ENCODE measurements at places on chromosomes 13 and 19.
A peak's percentile ranks its signal among the peaks of the same experiment; 100 is the strongest.

- DNase-seq: no peak
These were observed 2.8 kb upstream of the SPRYD7 start for GRCh38 chr13:49938921-49939320.

- no peak for DNase-seq
These were observed 83.1 kb downstream of the AKAP11 start for GRCh38 chr13:42355092-42355485.

DNA sequence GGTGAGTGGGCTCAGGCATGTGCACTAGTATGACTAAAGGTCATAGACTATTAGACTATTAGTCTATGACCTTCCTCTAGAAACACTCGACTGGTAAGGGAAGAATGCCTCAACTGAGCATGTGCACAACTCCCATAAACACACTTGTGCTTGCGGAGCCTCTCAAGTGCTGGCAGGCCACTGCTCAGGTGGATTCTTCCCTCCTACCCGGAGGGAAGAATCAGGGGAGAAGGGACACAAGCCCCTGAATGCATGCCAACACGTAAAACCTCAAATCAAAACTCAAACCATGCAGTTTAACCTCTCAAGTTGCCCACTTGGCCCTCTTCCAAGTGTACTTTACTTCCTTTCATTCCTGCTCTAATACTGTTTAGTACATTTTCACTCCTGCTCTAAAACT, 287.6 kb upstream of the SGCG start:
- no peak for DNase-seq

DNA sequence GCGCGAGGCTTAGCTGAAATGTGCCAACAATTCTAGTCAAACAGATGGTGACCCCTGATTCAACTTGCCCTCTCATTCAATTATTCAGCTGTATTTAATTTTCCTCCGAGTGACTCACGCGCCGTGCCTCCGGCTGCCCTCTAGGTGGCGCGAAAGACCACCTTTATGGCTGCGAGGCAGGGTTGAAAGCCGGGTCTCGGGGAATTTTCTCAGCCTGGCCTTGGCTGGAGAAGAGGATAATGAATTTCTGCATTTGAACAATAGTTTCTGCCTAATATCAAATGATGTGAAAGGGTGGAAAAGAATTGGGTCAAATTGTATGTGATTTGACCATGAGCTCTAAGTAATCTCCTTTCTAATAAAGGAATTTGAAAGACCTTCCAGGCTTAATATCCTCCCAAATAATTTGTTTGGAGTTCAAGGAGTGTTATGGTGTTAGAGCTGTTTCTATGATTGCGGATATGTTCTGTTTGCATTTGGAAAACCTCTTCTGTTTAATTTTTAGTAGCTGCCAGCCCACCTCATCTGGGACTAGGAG, 310.9 kb downstream of the ZNF536 start:
- DNase-seq: peak; percentile 85

DNA sequence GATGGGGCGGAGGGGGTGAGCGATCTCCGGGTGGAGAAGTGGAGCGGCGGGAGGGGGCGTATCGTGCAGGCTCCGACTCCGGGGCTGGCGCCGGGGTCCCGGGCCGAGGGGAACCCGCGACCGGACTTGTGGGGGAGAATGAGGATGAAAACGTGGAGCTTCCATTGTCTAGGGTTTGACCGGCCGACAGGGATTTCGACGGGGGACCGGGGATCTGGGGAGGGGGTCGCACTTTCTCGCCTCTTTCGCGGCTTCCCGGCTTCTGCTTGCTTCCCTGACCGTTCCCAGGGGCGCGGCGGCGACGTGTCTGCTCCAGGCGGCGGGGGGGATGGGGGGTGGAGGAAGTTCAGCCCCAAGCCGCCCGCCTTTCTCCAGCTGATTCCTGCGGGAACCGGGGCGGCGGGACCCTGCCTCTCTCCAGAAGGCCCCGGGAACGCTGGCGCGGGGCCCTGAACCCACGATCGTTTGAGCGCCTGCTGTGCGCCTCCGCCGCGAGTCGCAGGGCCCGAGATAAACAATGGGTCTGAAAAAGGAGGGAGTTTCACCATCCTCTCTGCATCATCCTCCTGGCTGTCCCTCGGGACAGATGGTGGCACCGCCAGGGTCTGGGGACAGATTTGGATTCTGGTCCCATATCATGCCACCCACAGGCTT, 790 bp downstream of the TPM4 start:
- peak; percentile 33 for DNase-seq

- DNase-seq: no peak
These were observed 177.3 kb downstream of the URI1 start for GRCh38 chr19:30119180-30119908.

DNA sequence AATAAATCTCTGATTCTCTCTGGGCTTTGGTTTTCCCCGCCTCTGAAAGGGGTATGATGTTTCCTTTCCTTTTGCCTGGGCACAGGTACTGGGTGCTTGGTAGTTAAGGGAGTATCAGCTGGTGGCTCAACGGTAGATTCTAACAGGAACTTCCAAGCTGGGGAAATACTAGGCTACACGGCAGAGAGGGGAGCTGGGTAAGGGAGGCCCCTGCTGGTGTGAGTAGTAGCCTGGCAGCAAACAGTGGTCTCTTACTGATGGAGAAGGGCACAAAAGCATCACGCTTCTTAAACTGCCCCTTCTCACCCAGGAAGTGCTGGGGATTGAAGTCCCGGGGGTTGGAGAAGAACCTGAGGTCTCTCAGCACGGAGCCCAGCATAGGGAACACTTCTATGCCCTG, 26.9 kb upstream of the CYP2A7 start:
- no peak for DNase-seq

GRCh38 chr19:778910-779653, 18.2 kb upstream of the PTBP1 start:
- no peak for DNase-seq

- DNase-seq: no peak
These were observed 294.8 kb downstream of the FOXO1 start for GRCh38 chr13:40371531-40372125.

DNA sequence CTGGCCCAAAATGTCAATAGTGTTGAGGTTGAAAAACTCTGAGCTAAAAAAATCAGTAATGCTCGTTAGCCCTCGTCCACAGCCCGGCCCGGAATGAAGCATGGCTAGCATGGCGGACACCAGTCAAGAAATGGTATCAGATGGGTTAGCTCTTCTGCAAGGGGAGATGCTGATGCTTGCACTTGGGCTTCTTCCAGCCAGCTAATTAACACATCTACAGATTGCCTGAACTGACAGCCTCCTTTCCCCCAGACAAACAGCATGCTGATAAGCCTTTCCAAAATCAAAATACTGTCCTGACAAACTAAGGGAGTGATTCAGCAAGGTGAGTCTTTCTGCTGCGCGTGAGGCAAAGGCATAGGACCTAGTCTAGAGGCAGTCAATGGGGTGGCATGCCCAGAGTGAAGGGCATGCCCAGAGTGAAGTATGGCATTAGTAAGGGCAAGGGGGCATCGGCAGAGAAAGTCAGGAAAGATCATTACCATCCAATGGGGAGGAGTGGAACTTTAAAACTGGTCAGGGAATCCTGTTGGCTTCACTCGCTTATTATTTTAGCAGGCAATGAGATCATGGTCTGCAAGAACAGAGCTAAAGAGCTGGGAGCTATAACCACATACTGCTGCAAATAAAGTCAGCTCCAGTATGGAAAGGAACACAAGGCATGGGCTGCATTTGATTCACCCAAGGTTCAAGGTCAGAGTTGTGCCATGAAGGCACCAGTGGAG, 30.2 kb upstream of the UBE2L5 start:
- no peak for DNase-seq

DNA sequence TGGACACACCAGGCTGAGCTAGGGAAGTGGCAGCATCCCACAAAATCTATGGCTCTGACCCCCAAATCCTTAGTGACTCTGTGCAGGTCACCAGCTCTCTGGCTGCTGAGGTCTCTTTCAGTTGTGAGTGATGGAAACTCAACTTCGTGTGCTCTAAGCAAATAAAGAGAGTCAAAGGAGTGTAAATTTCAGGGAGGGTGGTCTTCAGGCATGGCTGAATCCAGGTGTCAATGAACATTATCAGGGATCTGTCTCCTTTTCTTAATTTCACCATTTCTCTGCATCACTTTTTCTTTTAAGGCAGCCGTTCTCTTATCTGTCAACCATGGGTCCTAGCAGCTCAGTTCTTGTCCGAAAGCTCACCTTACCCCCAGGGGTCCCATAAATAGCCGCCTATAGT, 6.2 kb downstream of the CYP4F12 start:
- no peak for DNase-seq

DNA sequence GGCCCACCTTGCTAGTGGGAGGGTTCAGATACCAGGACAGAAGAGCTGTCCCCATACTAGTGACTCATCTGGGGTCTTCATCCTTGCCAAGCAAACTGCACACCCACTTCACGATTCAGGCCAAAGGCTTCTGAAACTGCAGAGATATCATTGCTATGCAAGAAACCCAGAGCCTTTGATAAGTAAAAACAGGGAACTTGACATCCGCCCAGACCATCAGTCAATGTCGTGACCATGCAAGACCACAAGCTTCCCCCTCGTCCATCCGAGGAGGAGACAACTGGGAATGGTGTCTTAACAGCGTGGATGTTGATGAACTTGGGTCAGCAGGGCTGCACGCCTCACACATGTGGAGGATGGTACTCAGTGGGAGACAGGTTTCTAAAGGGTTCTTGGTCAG, 58.0 kb downstream of the ABCC4 start:
- peak; percentile 78 for DNase-seq

GRCh38 chr19:4448147-4448985, 9.2 kb downstream of the UBXN6 start:
- no peak for DNase-seq

- DNase-seq: no peak
These were observed 53.3 kb downstream of the SOX21 start for GRCh38 chr13:94658926-94659597.

DNA sequence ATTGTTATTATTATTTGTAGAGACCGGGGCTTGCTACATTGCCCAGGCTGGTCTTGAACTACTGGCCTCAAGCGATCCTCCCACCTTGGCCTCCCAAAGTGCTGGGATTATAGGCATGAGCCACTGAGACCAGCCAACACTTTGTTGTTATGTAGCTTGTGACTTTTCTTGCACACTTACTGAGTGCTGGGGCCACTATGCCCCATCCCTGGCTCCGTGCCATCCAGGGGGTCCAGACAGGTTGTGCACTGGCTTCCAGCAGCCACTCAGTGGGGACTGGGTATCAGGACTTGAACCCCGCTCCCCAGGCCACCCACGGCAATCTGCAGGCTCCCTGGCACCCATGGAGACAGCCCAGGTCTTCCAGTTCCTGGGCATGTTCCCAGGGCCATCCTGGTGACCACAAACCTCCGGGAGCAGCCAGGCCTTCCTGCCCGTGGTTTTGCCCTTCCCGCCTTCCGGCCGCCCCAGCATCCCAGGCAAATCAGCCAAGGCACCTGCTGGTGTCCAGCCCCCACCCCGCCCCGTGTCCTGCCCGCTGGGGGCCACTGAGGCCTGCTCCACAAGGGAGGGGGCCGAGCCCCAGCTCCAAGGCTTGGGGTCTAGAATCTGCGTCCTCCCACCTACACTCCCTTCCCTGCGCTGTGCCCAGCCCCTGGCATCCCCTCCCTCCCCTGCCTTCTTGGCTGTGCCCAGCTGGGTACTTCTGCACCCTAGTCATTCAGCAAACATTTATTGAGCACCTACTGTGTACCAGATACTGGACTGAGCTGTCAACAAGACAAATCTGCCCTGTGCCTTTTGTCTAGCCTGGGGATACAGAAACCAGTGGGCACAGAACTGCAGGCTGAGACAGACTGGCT, 23.7 kb upstream of the SEMA6B start:
- no peak for DNase-seq

GRCh38 chr13:75906315-75906714, 270.2 kb downstream of the LMO7 start:
- no peak for DNase-seq

DNA sequence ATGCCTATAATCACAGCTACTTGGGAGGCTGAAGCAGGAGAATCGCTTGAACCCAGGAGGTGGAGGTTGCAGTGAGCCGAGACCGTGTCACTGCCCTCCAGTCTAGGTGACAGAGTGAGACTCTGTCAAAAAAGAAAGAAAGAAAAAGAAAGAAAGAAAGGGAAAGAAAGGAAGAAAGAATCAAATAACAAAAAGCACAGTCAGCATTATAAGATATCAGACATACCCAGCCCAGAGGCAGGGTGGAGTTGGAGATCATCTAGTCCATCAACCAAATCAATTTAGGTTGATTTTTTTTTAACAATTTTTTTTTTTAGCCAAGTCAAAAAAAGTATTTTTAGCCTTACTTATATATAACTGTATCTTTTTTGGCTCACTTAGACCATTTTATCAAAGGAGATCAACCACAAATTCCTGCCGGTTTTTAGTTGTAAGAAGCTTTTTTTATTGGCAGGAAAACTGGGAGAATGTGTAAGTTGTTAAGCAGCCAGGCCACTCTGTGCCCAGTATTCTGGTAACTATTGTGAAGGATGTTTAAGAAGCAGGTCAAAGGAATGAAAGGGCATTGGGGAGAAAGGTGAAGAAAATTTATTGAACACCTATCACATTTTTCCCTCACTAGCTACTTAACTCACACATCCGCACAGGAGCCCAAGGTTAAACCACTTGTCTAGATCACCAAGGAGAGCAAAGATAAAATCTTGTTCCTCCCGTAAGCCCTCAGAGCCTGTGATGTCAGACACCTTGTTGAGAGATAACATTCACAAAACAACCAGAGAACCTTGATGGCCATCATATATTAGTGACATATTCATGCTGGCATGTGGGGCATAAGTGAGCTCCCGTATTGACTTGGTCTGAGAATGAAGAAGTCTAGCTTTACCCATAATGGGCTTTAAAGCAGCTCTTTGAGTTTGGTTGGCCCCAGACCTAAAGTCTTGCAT, 91.8 kb downstream of the COL4A2 start:
- DNase-seq: no peak

- no peak for DNase-seq
These were observed 7.0 kb downstream of the PGLYRP1 start for GRCh38 chr19:46015687-46016425.

DNA sequence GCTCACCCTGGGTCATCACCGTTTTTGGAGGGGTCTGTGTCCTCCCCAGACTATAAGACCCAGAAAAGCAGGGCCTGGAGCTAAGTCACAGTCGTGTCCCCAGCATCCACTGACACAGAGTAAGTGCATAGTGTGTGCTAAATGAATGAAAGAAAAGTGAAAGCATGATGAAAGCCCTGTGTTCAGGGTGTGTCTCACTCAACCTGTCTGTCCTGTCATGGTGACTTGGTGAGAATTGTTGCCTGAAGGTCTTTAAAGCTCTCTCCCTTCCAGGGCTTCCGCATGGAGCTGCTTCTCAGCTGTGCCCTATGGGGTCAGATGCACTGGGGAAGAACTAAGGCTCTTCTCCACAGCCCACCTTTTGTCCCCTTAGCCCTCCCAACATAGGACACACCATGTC, 20.5 kb upstream of the IGFL1 start:
- no peak for DNase-seq

- no peak for DNase-seq
These were observed 35.8 kb downstream of the STOML3 start for GRCh38 chr13:38954844-38955243.

DNA sequence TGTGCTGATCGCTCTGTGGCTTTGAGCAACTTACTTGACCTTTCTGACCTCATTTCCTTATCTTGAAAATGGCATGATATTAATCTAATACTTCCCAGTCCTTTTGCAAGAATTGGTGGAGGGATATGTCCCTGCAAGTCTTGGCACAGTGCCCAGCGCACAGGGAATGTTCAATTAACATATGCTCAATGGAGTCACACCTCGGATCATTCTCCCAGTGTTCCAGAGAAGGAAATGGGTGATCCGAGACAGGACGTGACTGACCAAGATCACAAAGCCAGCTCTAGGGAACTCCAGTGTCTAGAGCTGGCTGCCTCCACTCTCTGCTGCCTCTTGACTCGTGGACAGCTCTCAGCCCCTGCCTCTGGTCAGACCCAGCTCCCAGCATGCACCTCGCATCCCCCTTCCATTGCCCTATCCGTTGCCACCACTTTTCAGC, 3.6 kb downstream of the CDC42EP5 start:
- no peak for DNase-seq

GRCh38 chr19:36115453-36116343, at the start of gene TBCB:
Gene TBCB (plus strand): TSS chr19:36115468. CDS start chr19:36115561, 93 bp downstream.
- DNase-seq: no peak
